CD8-positive, alpha-beta memory T cell (primary cell): ENCODE measurements at places on chromosomes 16 and 17. TPM values are rescaled to one million over a fixed set of nuclear protein-coding genes. Genes with fewer than 3 reads are reported as not detected.

The NCOR1 gene
- total RNA-seq = 146 TPM

The HIGD1B gene
- total RNA-seq = not detected

The MFSD11 gene
- 22.3 TPM for total RNA-seq

The SLC35G3 gene
- total RNA-seq = not detected

The RGS9 gene
- 1.4 TPM for total RNA-seq

The EPN3 gene
- total RNA-seq = not detected

The TAC4 gene
- not detected for total RNA-seq

The NPW gene
- total RNA-seq = 12.5 TPM

The SLC52A1 gene
- total RNA-seq = 0.35 TPM

The KRTAP9-8 gene
- total RNA-seq = not detected

The RNF167 gene
- 192 TPM for total RNA-seq

GRCh38 chr17:43018008-43018853, 4.0 kb downstream of the VAT1 start:
- no peak for DNase-seq

DNA sequence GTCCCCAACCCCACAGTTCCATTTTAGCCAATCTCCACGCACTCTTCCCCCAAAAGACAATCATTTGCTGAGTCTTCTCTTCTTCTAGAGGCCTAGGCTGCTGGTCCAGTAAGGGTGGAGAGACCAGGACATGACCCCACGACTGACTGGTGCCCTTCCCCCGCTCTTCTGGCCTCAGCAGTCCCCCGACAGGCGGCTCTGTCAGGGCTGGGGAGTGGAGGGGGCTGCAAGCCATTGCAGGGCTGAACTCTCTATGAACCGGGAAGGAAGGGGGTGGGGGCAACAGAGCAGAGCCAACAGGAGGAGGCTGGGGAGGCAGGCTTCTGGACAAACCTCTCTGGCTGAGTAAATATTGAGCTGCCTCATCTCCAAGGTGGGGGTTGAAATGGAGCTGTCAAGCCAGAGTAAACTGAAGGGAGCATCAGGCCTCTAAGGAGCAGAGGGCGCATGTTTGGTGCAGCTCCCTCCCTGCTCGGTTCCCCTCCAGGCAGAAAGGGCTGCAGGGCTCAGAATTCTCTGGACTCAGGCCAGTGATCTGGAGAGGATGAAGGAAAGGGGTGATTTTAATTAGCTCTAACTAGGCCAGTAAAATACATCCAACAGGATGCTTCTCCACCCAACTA, 8.7 kb downstream of the HOXB1 start:
- no peak for DNase-seq

DNA sequence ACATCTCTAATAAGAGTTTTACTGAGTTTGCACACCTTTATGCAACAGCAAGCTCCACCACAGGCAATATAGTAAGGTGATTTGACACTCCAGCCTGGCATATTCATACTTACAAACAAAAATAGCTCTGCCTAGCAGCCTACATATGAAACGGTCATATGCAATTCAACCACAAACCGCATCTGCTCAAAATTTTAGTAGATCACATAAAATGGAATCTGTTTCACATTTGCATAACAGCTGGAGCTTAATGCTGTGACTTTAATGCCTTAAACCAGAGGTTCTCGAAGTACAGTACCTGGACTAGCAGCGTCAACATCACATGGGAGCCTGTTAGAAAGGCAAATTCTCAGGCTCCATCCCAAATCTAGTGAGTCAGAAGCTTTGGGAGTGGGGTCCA, 578.4 kb downstream of the CDH11 start:
- DNase-seq = no peak

DNA sequence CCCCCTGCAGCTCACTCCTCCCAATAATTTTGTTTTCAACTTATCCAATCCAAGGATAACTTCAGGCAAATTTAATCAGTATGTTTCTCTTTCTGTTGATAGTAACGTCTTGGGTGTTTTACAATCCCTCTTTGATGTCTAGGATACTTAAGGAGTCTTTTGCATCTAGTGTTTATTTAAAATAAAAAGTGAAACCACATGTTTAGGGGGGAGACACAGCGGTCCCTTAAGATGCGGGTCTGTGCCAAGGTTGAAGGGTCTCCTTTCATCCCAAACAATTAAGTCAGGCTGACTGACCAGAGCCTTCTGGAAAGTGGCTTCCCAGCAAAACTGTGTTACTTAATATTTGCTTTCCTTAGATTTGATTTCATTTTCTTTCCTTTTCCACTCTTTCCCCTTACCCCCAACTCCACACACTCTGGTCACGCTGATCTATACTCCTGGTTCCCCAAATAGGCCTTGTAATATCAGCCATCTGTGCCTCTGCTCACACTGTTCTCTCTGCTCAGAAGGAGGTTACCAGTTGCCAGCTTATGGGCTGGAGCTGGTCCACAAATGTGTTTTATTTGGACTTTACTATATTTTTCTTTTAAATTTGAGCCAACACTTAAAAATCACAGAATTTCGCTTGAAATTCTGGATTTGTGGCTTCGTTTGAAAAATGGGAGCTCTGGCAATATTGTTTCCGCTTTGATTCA, 11.2 kb downstream of the ANKS4B start:
- DNase-seq = no peak

DNA sequence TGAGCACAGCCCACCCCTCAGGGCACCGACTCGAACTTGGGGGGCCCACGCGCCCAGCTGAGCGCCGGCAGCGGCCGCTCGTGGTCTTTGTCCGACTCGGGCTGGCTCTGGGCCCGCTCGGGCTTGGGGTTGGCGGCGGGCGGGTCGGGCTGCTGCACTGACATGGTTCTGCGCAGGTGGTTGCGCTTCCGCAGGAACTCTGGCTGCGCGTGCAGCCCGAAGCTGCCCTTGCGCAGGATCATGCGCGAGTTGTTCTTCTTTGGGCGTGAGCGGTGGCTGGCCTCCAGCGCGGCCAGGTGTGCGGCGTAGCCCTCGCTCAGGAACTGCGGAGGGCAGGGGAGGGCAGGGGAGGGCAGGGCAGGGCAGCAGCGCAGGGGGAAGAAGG, 11.1 kb downstream of the PIMREG start:
- DNase-seq = no peak

DNA sequence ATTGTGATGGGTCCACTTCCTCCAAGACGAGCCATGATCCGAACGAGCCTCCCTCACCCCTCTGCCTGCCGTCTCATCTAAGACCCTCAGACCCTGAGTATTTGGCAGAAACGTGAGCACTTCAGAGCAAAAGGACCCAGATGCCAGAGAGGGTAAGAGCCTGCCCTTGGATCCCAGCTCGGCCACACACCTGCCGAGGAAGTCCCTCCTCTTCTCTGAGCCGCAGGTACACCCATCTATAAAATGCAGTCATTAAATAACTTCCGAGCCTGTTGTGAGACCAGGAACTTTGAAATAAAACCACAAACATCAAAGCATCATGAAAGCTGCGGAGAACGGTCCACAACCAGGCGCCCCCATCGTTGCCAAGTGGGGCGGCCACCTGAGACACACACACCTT, 64.8 kb upstream of the DOC2B start:
- no peak for DNase-seq

GRCh38 chr16:88569614-88569984, 604 bp upstream of the ZC3H18 start:
- no peak for DNase-seq

GRCh38 chr17:37510056-37510455, 20.4 kb downstream of the DUSP14 start:
- no peak for DNase-seq

DNA sequence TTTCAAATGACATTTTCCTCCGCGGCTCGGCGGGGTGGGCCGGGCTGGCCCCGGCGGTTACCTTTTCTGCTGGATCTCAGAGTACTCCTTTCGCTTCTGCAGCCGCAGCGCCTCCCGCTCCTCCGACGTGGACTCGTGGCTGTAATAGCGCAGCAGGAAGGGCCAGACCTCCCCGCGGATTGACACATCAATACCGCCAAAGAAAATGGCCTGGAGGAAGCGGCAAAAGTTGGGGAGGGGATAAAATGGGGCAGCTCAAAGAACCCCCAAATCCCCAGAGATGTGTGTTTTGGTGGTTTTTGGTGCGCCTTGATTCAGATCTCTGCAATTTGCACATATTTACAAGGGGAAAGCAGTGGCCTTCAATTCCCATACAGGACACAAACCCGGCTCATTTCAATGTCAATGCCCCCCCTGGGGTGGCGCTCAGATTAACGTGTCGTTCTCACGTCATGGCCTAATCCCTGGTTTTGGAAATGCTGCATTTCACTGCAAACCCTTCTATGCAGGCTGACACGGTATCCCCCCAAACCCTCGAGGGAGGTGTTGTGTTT, 85.9 kb downstream of the TBC1D16 start:
- peak; percentile 37 for DNase-seq

GRCh38 chr16:88853325-88853941, 3.3 kb downstream of the GALNS start:
- DNase-seq = no peak

DNA sequence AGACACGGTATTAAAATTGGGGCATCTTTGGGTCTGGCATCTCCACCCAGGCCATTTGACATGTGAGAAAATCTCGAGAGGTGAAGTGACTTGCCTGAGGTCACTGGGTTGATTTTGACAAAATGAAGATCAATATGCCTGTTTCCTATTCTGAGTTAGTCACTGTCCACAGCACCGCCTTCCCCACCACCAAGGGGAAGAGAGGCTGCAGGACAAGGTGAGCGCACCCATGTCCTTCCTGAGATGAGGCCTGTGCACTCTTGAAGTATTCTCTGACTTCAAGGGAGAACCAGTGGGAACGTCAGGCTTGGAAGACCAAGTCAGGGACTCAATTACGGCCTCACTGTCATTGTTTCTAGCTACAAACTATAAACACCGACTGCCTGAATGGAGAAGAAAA, 49.9 kb upstream of the WSB1 start:
- DNase-seq = no peak

DNA sequence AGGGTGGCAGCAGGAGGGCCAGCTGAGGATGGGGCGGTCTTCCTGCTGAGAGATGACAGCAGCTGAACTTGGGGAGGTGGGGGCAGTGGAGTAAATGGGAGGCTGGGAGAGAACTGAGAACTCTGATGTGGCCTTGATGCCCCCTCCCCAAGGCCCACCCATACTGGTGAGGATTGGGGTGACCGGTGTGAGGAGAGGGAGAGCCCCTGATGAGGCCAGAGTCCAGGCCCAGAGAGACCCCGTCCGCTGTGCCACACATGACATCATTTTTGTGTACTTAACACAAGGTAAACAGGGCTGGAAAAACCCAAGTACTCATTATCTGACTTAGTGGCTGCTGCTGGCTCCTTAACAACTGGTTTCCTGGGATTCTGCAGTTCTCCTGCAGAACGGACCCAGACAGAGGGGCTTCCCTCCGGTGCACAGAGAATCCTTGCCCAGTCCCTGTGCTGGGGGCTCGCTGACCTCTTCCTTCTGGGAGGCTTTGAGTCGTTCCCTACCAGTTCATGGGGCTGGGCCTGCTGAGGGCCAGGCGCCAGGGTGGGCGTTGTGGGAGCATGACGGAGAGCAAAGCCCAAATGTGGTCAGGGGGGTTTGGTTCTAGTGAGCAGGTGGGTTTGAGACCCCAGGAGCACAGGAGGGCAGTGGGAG, 207.6 kb downstream of the RAB11FIP4 start:
- no peak for DNase-seq

- no peak for DNase-seq
These were observed 301.1 kb downstream of the IRF8 start for GRCh38 chr16:86199871-86200695.

DNA sequence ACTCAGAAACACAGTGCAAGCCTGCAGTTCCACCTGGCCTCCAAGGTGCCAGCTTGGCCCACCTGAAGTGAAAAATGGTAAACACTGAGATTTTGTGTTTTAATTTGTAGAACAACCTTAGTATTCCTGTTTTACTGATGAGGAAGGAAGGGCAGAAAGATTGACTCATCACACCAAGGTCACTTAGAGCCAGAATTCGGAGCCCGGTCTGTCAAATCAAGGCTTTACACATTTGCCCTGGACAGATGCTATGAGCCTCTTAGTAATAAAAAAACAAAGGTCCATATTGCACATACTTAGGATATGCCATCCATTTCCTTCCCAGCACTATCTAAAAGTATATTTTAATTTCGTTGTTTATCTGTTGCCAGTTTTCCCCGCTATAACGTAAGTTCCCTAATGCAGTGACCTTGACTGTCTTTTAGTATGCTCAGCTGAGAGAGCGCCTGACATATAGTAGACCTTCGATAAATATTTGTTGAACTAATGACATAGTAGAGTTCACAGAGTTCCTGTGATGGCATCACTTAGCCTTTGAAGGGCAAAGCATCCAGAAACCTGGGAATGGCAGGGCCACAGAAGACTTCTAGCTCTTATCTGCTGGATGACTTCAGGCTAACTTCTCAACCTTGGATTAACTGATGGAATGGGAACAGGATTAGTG, 7.2 kb upstream of the TBKBP1 start:
- no peak for DNase-seq

DNA sequence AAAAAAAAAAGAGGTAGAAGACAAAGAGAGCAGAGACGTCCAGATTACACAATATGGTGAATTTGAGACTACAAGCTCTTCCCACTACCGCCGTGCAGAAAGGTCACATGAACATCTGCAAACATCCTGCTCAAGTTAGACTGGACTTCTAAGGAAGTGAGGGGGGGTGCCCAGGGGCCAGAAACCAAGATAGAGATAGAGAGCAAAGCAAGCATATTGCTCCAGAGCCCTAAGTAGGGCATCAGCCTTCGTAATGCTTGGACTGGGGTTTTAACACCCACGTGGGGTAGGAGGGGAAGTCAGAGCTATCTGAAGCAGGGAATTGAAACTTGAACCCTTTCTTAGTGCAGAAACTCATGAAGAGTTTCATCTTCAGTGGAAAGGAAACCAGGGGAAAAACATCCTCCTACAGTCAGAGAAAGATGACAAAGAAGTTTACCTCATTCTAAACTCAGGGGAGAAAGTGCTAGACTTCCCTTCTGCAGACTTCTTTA, 8.7 kb downstream of the CLEC19A start:
- DNase-seq = no peak

GRCh38 chr16:11060842-11061241, 116.5 kb downstream of the CLEC16A start:
- no peak for DNase-seq

GRCh38 chr17:55588446-55589242, 77.4 kb upstream of the SMIM36 start:
- no peak for DNase-seq

- DNase-seq = no peak
These were observed 12.3 kb upstream of the PKMYT1 start for GRCh38 chr16:2992383-2993081.
